ENCODE measurements at places on chromosomes 1 and 21.

DNA sequence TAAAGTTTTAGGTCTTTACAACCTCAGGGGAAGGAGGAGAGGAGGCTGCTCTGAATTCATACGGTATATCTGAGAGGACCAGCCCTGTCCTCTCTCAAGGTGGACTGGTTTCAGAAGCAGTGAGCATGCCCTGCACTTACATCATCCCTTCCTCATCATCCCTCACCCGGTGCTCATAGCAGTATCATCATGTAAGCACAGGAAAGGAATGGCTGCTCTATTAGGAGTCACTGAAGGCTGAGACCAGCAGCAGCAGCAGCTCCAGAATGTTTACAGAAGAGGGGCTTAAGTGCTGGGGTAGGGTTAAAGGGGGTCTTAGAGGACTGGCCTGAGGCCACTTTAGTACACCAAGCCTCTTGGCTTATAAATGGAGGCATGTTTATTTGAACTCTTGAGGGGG, 185.9 kb downstream of the AK5 start:
- H3K4me1 ChIP-seq, result no peaks in the 10 kb centered on the region
- H3K27ac ChIP-seq, result no peak overlapping the region
- H3K4me3 ChIP-seq, result no peak overlapping the region
- H3K27me3 ChIP-seq, result no peaks in the 10 kb centered on the region

DNA sequence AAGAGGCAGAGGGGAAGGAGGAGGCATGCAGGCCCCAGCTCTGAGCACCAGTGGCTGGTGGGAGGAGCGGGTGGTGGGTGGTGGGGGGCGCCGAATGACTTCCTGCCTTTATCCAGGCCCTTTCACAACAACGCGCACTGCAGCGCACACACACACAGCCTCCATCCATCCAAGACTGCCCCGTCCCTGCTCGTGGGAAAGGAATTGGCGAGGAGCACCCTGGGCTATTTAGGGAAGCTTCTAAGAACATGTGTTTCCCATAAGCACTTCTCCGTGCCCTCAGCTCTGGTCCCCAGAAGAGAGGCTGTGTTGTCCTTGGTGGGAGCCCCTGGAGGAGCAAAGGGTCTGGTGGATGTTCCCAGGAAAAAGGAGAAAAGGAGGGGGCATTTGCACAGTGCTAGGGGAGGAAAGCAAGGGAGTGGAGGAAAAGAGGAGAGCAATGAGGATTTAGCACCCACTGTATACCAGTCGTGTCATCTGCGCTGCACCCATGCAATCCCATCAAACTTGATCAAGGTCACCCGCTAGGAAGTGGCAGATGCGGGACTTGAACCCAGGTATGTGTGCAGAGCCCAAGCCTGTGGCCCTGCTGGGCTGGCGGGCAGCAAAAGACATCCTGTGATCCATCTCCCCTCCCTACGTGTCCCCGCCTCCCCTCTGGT, 28.1 kb downstream of the EPHA2 start:
- peaks cover 4% of the 10 kb centered on the region for H3K4me1 ChIP-seq
- no peaks in the 10 kb centered on the region for H3K36me3 ChIP-seq
- no peak overlapping the region for H3K4me3 ChIP-seq
- no peak overlapping the region for H3K27ac ChIP-seq
- DNase-seq, result no peak

DNA sequence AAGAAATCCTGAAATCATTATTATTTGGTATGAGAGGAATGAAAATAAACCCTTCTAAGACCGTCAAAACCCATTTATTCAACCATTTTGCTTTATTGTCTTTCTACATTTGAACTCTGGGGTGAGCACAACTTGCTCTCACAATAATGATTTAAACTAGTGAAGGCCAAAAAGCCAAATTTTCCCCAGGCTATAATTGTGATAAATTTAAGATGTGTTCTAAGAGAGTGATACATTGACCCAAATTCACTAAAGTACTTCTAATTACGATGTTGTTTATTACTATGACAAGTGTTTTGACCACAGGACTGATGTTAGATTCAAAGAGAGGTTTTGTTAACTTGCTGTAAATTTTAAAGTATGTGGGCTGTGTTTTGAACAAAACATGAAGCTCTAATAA, 670.9 kb upstream of the NR5A2 start:
- no peak overlapping the region for H3K27ac ChIP-seq
- H3K27me3 ChIP-seq, result no peaks in the 10 kb centered on the region
- DNase-seq, result no peak

- H3K36me3 ChIP-seq, result no peaks in the 10 kb centered on the region
- H3K27ac ChIP-seq, result no peak overlapping the region
- DNase-seq, result no peak
- H3K27me3 ChIP-seq, result no peaks in the 10 kb centered on the region
- H3K4me1 ChIP-seq, result no peaks in the 10 kb centered on the region
Measured at GRCh38 chr1:25074351-25075227, 144.5 kb upstream of the RUNX3 start.

DNA sequence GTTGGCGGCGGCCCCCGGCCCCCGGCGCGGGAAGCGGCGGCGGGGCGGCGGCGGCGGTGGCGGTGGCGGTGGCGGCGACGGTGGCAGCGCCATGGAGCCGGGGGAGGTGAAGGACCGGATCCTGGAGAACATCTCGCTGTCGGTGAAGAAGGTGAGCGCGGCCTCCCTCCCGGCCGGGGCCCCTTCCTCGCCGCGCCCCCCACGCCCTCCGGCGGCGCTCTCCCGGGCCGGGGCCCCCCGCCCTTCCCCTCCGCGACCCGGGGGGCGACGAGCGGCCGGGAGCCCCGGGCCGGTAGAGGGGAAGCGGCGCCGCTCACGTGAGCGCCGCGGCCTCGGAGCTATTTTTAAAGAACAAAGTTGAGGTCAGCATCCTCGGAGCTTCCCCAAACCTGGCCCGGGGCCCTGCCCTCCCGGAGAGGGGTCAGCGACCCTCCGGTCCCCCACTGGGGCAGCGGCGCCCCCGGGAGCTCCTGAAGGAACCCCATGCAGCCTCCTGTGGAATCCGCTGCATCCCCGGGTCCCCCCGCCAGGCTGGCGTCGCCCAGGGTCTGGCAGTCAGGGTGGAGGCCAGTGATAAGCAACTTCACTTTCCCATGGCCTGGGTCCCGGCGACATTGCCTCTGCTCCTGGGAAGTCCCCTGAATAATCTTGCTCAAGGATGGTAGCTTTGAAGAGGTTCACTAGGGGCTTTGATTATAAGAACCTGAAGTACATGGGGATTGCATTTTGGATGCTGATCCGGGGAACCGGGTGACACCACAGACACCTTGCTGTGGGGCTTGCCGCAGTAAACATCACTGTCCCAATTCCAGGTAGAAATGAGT, 560 bp downstream of the PLEKHM2 start:
- H3K27ac ChIP-seq, result peak overlapping the region; percentile 56
- H3K36me3 ChIP-seq, result no peaks in the 10 kb centered on the region
- DNase-seq, result peak; percentile 39
- H3K4me1 ChIP-seq, result peaks cover 32% of the 10 kb centered on the region

DNA sequence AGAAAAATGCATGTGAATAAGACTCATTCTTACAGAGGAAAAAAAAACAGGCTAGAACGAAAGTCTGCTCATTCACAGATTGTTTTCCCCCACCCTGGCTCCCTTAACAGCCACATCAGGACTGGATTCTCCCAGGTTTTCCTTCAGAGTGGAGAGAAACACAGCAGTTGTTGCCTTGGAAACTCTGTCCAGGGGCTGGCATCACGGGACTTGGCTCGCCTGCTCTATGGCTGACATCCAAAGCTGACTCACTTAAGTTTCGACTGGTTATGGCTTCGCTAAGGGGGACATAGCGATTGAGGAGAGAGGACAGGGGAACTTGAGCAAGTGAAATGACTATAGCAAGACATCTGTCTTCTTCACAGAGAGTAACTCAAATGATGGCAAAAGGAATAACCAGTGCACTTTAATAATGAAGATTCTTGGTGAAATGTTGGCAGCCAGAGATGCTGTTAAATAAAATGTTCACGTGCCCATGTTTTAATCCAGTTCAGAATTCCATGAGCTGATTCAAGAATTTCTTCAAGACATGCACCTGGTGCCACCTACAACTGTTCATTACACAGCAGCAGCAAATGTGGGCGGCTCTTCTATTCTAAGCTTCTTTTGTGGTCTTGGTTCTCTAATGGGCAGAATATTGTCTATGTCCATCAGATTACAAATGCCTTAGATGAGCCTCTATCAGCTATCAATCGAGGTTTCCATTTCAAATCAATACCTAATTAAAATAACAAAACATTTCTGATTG, 21.8 kb downstream of the MIS18A start:
- no peaks in the 10 kb centered on the region for H3K4me1 ChIP-seq
- no peak overlapping the region for H3K27ac ChIP-seq
- no peaks in the 10 kb centered on the region for H3K36me3 ChIP-seq
- H3K4me3 ChIP-seq, result no peak overlapping the region
- no peak for DNase-seq

- no peak overlapping the region for H3K27ac ChIP-seq
- no peak for DNase-seq
- H3K27me3 ChIP-seq, result no peaks in the 10 kb centered on the region
- H3K36me3 ChIP-seq, result no peaks in the 10 kb centered on the region
- no peaks in the 10 kb centered on the region for H3K4me1 ChIP-seq
Measured at GRCh38 chr21:21661741-21662140, 663.5 kb downstream of the NCAM2 start.

DNA sequence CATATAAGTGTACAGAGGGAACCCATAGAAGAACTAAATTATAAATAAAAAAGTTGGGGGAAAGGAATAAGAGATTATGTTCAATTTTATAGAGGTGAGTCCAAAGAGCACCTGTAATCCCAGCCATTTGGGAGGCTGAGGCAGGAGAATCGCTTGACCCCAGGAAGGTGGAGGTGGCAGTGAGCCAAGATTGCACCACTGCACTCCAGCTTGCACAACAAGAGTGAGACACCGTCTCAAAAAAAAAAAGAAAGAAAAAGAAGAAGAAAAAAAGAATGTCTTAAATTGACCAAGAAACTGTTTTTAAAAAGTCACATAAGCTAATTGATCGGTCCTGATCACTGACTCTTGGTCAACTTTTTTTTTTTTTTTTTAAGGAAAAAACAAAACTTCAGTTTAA, 19.1 kb upstream of the ATF3 start:
- no peak for DNase-seq
- no peak overlapping the region for H3K4me3 ChIP-seq
- no peaks in the 10 kb centered on the region for H3K4me1 ChIP-seq
- peaks cover 18% of the 10 kb centered on the region for H3K27me3 ChIP-seq
- no peaks in the 10 kb centered on the region for H3K36me3 ChIP-seq
- H3K27ac ChIP-seq, result no peak overlapping the region

DNA sequence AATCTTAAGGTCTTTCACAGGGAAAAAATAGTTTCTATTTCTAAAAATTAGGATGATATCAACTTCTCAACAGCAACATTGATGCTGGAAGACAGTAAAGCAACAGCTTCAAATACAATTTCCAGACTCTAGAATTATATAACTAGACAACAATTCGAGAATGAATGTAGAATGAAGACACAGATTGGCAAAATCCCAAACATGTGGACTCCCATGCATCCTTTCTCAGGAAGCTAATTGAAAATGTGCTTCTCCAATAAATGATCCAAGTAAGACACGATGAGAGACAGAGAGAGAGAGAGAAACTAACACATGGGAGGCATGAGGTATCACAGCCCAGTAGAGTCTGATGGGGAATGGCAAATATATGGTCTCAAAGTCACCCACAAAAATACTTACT, 21.5 kb upstream of the SIM2 start:
- H3K27ac ChIP-seq, result no peak overlapping the region
- no peak for DNase-seq
- no peak overlapping the region for H3K4me3 ChIP-seq
- H3K36me3 ChIP-seq, result no peaks in the 10 kb centered on the region

- no peak overlapping the region for H3K4me3 ChIP-seq
- H3K4me1 ChIP-seq, result peaks cover 44% of the 10 kb centered on the region
- DNase-seq, result no peak
- no peak overlapping the region for H3K27ac ChIP-seq
Measured at GRCh38 chr21:44349847-44350772, 3.3 kb upstream of the TRPM2 start.

DNA sequence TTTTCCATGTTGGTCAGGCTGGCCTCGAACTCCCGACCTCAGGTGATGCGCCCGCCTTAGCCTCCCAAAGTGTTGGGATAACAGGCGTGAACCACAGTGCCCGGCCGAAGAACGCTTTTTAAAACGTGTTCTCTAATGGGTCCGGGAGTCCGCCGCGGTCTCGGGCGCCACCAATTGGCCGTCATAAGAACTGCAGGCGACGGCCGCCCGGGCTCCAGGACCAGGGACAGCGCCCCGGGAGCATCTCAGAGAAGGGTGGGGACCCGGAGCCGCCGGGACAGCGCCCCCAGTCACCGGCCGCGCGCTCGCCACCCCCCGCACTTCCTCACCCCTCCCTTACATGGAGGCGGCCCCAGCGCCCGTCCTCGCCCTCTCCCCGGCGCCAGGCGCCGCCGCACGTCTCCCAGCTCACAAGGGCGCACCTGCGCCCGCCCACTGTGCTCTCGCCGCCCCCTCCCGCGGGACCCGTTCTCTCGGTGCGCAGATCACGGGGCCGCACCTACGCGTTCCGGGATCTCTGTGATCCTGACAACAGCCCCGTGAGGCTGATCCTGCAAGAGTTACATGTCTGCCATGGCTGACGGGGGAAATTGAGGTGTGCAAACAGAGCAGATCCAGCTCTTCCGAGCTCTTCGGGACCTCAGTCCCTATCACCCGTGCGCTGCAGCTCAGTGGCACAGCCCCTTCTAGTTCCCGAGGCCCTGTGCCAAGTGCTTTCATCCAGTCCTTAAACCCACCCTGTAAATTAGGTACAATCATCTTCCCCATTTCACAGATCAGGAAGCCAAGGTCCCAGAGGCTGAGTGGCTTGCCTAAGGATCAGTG, 9.8 kb downstream of the RAP1GAP start:
- H3K4me1 ChIP-seq, result peaks cover 8% of the 10 kb centered on the region
- H3K4me3 ChIP-seq, result no peak overlapping the region
- DNase-seq, result peak; percentile 92
- peaks cover 17% of the 10 kb centered on the region for H3K27me3 ChIP-seq

GRCh38 chr1:29120947-29121485, 2.7 kb downstream of the TMEM200B start:
- no peak overlapping the region for H3K27ac ChIP-seq
- peak; percentile 67 for DNase-seq
- peaks cover 25% of the 10 kb centered on the region for H3K27me3 ChIP-seq
- H3K4me3 ChIP-seq, result no peak overlapping the region
- peaks cover 26% of the 10 kb centered on the region for H3K36me3 ChIP-seq

- peaks cover 55% of the 10 kb centered on the region for H3K4me1 ChIP-seq
- no peak overlapping the region for H3K27ac ChIP-seq
- H3K36me3 ChIP-seq, result peaks cover 27% of the 10 kb centered on the region
- no peaks in the 10 kb centered on the region for H3K27me3 ChIP-seq
- DNase-seq, result no peak
Measured at GRCh38 chr21:43881283-43881682, 16.3 kb downstream of the AGPAT3 start.

DNA sequence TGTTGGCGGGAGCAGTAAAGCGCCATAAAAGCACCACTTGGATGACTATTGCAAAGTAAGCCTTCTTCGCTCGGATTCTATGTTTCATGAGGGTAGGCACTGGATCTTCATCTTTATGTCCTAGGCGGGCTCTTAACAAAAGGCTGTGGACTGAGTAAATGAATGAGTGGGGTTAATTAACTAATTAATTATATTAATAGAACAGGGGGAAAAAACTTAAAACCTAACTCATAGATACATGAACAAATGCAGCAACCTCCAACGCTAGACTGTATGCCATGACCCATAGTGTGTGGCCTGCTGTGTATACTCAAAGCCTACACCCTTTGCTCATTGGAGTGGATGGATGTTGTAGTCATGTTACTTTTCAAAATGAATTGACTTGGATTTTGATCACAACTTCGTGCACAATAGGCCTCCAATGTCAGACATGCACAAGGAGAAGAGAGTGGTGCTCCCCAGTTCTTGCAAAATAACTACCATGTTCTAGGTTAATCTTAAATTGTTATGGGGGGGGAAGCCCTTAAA, 417 bp upstream of the GFI1 start:
- no peaks in the 10 kb centered on the region for H3K36me3 ChIP-seq
- H3K4me3 ChIP-seq, result peak overlapping the region; percentile 89
- peaks cover 34% of the 10 kb centered on the region for H3K4me1 ChIP-seq
- H3K27ac ChIP-seq, result no peak overlapping the region
- H3K27me3 ChIP-seq, result no peaks in the 10 kb centered on the region
- DNase-seq, result no peak

Data from CD4-positive, alpha-beta T cell (primary cell).